Left lobe of liver (tissue), 2 donors: ENCODE measurements at places on chromosomes 13 and 19. TPM values are rescaled to one million over a fixed set of nuclear protein-coding genes. Genes with fewer than 3 reads are reported as not detected.

WDFY2 gene
- 6.2 TPM for total RNA-seq

VSTM1 gene
- total RNA-seq = not detected

CYP4F22 gene
- total RNA-seq = 1.5 TPM

IQCN gene
- total RNA-seq = 2.8 TPM

CRB3 gene
- total RNA-seq = 25.9 TPM

C19orf12 gene
- 52.3 TPM for total RNA-seq

CKM gene
- not detected for total RNA-seq

- DNase-seq = no peak
Measured at GRCh38 chr13:94033098-94033497, 446.4 kb downstream of the DCT start.

GRCh38 chr19:310141-310651, 19.0 kb upstream of the PLPP2 start:
- DNase-seq = no peak

DNA sequence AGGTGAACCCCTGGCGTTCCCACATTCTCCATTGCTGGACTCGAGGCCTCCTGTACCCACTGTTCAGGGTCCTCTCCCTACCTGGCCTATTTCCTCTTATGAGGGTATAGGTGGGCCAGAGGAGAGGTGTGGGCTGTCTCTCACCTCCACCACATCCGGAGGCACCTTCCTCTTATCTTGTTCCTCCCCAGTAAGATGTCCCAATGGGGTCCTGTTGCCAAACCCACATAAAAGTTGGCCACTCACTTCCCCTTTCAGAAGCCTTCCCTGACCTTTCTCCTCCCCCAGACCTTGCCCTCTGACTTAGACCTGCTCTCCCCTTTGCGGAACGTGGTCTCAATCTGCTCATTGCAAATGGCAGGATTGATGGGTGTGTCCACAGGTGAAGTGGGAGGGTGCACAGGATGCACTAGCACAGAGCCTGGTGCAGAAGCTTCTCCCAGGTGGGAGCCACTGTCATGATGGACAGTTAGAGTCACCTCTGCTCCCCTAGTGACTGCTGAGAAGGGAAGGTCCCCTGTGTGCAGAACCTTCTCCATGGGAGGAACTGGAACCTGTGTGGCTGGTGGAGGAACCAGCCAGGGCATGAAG, 1.3 kb downstream of the CYP4F3 start:
- peak; percentile 76 for DNase-seq

GRCh38 chr19:17602872-17603510, 47.5 kb downstream of the COLGALT1 start:
- DNase-seq = no peak

DNA sequence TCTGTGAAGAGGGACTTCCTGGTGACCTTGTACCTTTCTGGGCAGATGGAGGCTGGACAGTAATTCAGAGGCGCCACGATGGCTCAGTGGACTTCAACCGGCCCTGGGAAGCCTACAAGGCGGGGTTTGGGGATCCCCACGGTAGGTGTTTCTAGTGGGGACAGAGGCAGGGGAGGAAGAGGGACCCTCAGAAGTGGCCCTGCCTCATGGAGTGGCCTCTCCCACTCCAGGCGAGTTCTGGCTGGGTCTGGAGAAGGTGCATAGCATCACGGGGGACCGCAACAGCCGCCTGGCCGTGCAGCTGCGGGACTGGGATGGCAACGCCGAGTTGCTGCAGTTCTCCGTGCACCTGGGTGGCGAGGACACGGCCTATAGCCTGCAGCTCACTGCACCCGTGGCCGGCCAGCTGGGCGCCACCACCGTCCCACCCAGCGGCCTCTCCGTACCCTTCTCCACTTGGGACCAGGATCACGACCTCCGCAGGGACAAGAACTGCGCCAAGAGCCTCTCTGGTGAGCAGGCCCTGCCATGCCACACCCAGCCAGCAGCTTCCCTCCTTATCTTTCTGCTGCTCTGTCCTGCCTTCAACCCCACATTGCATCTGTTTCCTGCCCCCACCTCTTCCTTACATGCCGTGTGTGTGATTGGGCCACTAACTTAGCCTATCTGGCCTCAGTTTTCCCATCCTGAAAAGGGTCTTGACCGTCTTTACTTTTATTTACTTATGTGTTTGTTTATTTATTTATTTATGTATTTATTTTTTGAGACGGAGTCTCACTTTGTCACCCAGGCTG, 7.3 kb downstream of the ANGPTL4 start:
- DNase-seq = no peak

- no peak for DNase-seq
Measured at GRCh38 chr13:95146486-95146885, 154.8 kb downstream of the ABCC4 start.

DNA sequence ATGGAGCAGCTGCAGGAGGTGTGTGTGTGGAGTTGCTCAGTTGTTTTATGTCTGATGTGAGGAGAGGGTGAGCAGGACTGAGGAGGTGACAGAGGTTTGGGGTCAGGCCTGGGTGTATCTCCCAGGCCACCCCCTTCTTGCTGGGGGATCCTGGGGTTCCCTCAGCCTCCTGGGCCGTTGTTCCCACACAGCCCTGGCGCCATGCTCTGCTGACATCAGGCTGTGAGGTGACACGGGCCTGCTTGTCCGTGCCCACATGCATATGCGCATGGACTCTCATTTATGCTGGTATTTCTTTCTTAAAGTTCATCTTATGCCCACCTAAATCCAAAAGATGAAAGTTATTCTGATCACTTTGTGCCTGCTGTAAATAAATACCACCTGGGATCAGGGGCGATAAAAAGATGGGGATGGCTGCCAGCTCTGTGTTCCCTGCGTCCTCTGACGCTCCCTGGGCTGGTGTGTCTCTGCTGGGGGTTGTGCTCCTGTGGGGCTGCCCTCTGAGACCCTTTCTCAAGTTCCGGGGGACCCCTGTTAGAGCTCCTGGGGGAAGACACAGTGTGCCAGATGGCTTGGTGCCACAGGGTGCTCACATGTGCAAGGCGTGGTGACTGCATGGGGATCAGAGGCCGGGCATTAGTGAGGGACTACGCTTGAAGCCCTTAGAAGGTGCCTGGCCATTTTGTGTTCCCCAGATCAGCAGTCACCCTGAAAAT, 12.6 kb downstream of the NAXD start:
- DNase-seq = no peak

DNA sequence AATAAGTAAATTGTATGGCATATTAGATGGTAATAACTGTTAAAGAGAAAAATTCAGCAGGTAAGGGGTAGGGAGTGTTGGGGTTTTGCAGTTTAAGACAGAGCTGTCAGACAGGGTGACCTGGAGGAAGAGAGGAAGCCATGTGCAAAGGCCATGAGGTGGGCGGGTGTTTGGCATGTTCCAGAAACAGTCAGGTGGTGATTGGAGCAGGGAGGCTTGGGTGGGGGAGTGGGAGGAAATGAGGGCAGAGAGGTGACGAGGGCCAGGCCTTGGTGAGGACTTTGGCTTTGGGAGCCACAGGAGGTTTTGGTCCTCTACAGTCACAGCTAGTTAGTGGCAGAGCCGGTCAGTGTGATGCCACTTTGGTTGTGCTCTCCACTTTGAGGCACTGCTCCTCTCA, 20.1 kb downstream of the RYR1 start:
- no peak for DNase-seq

- DNase-seq = no peak
Measured at GRCh38 chr19:16104722-16105121, 7.0 kb upstream of the RAB8A start.

DNA sequence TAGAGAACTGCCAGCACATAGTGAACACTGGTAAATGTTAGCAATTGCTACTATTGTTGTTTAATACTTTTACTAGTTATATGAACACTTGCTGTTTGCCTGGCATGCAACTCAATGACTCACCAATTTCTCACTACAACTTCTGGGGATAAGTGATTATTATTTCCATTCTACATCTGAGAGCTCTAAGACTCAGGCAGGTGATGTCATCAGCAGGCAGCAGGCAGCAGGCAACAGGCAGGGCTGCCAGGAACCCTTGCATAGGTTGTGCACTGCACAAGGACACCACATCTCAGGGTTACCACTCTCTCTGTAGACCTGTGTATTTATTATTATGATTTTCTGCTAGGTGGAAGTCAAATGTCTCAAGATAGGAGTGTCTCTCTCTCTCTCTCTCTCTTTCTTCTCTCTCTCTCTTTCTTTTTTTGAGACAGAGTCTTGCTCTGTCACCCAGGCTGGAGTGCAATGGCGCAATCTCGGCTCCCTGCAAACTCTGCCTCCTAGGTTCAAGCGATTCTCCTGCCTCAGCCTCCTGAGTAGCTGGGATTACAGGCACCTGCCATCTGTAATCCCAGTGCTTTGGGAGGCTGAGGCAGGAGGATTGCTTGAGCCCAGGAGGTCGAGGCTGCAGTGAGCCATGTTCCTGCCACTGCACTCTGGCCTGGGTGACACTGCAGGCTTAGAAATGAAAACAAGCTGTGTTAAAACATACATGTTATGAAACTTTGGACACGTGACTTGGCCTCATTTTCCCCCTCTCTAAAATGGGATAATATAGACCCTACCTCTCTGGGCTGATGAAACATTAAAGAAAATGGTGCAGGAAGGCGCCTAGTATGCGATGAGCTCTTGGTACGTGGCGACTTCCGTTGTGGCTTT, 22.7 kb downstream of the HPN start:
- no peak for DNase-seq

- no peak for DNase-seq
Measured at GRCh38 chr13:96984051-96984508, 10.2 kb downstream of the OXGR1 start.

- no peak for DNase-seq
Measured at GRCh38 chr13:59865398-59865797, 298.3 kb downstream of the DIAPH3 start.

DNA sequence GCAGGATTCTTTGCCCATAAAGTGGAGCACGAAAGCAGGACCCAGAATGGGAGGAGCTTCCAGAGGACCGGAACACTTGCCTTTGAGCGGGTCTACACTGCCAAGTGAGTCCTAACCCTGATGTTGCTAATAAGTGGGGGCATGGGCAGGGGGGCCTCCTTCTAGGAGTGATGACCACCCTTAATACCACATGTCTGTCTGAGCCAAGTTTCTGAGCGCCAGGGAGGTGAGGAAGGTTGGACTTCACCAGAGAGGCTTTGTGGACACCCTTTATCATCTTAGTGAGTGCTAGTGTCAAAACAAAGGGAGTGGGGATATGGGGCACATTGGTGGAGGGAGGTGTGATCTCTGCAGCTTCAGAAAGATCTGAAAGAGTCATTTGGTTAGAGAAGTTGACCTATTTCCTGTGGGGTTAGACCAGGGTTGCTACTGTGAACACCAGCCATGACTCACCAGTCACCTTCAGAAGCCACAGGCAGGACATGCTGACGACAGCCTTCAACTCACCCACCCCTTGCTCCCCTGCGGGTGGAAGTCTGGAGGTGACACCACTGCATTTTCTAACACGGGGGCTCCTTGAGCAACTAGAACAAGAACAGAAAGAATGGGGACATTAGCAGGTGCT, 8.8 kb downstream of the ALOX5AP start:
- no peak for DNase-seq

DNA sequence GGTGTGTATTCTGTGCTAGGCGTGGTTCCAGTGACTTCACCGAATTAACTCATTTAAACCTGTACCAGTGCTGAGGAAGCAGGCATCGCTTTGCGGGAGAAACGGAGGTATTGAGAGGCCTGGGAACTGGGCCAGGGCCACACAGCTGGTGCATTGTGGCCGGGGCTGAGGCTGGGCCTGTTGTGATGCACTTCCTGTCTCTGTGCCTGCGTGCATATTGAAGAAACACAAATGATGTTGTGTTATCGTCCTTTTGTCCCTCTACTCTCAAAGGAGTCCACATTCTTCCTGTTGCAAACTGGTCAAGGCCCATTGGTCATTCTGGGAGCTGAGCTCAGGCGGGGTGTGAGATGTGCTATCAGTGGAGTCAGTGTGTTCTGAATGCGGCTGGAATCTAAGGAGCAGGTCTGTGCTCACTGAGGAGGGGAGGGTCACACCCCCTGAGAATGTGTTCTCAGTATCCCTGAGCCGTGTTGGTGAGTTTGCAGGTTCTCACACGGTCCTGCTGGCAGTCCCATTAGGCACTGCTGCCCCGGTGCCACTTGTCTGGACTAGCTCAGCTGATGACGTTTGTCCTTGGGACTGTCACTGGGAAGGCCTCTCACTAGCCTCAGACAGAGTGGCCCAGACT, 62.1 kb downstream of the ARHGEF7 start:
- no peak for DNase-seq

DNA sequence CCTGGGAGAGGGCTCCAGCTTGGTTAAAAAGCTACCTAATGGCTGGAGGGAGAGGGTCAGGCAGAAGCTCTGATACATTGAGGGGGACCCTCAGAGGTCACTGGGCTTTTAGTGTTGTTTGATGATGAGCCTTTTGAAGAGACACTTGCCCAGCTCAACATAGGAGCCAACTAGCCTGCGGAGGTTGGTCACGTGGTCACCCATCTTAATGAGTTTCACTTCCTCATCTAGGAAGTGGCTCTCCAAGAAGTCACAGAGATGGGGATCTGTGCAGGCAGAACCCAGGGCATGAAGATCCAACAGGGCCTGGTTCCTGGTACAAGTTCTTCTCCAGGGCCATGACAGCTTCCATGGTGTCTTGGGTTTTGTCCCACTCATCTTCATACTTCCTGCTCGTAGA, 33.4 kb downstream of the IPO5 start:
- DNase-seq = no peak

- DNase-seq = no peak
Measured at GRCh38 chr13:34044660-34045080, 226.7 kb downstream of the RFC3 start.

- DNase-seq = no peak
Measured at GRCh38 chr13:39895254-39895653, 239.8 kb downstream of the COG6 start.

DNA sequence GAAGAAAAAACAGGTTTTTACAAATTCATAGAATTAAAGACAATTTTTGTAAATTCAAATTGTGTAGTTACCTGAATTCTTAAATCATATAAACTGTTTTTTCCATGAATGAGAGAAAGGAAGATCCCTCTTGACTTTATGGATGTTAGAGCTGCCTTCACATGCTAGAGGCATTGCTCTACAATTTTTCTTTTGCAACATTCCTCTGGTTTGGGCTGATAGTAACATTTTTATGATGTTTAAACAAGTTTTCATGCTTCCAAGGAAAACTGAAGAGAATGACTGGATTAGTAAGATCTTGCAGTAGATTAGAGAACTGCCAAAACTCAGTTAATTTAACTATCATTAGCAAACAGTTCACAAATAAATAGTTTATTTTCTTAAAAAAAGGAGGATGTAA, 250.6 kb downstream of the GPC6 start:
- DNase-seq = no peak

- DNase-seq = no peak
Measured at GRCh38 chr19:15431396-15432017, 12.7 kb upstream of the AKAP8L start.

DNA sequence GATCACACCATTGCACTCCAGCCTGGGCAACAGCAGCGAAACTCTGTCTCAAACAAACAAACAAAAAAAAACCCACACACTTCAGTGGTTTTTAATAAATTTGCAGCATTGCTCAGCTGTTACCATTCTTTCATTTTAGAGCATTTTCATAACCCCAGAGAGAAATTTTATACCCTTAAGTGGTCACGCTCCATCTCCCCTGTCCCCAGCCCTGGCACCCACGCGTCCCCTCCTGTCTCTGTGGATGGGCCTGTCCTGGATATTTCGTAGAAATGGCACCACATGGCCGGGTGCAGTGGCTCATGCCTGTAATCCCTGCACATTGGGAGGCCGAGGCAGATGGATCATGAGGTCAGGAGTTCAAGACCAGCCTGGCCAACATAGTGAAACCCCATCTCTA, 7.8 kb downstream of the THOP1 start:
- no peak for DNase-seq

GRCh38 chr19:13079542-13079986, 23.1 kb downstream of the LYL1 start:
- no peak for DNase-seq
